ENCODE measurements at places on chromosomes 13 and 19.

GRCh38 chr19:8316351-8317125, 4.6 kb downstream of the NDUFA7 start:
- DNase-seq: no peak

DNA sequence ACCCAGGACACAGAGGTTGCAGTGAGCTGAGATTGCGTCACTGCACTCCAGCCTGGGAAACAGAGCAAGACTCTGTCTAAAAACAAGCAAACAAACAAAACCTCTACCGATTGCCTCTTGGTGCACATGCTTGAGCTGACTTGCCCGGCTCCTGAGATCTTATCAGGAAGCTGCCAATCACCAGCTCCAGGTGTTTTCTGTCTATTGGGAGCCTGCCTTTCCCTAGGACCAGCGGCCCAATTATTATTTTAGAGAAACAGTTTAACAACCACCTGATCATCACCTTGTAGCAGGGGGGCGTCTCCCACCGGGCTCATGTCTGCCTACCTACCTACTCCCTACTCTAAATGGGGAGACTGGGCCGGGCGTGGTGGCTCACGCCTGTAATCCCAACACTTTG, 10.8 kb downstream of the CLEC4M start:
- DNase-seq: no peak

- DNase-seq: no peak
Observed at GRCh38 chr13:98214707-98215106, 37.6 kb upstream of the RNF113B start.

DNA sequence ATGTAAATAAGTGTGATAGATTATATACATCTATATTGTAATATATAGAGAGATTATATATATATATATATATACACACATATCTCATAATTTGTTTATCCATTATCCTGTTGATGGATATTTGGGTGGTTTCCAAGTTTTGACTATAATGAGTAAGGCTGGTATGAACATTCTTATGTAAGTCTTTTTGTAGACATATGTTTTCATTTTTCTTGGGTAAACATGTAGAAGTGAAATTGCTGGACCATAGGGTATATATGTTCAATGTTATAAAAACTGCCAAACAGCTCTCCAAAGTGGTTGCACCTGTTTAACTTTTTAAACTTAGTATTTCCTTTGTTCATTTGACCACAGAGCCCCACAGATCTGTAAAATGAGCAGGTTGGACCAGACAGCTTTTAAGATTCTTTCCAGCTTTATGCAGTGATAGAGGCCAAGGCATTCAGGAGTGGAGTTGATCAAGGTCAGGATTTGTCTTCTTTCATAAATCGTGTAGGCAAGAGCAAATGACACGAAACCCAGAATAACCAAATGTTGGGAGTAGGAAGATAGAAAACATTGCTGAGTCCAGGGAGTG, 21.7 kb upstream of the KATNAL1 start:
- no peak for DNase-seq

GRCh38 chr13:81334481-81334880, 993.6 kb upstream of the SPRY2 start:
- DNase-seq: no peak

GRCh38 chr19:47210689-47211316, 20.2 kb downstream of the BBC3 start:
- peak; percentile 77 for DNase-seq

Data from activated naive CD4-positive, alpha-beta T cell treated with Interleukin-2 at 50 U/mL for 16 hours (primary cell).